A172 (cell line): ENCODE measurements at places on chromosomes 6 and 20. TPM values are rescaled to one million over a fixed set of nuclear protein-coding genes. Genes with fewer than 3 reads are reported as not detected.
A peak's percentile ranks its signal among the peaks of the same experiment; 100 is the strongest.

GRCh38 chr6:88982720-88983119, 19.3 kb upstream of the RNGTT start:
- peak; percentile 64 for DNase-seq

- peak; percentile 31 for DNase-seq
Measured at GRCh38 chr6:106370639-106371038, 10.1 kb downstream of the CRYBG1 start.

DNA sequence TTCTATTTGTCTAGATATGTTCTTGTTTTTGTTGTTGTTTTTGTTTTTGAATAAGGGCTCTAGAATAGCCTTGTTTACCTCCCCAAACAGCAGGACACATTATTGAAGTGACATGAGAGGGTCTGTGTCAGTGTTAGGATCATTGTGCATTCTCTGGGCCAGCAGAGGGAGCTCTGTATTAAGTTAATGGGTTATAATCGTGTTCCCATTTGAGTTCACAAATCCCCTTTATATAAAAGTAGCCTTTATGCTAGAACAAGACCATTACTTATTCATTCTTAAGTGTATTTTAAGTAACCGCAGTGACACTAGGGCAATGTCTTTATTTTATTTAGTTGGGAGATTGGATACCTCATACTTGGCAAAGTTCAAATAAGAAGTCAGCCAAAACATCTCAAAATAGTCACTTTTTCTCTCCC, 44.8 kb downstream of the STK4 start:
- peak; percentile 67 for DNase-seq

DNA sequence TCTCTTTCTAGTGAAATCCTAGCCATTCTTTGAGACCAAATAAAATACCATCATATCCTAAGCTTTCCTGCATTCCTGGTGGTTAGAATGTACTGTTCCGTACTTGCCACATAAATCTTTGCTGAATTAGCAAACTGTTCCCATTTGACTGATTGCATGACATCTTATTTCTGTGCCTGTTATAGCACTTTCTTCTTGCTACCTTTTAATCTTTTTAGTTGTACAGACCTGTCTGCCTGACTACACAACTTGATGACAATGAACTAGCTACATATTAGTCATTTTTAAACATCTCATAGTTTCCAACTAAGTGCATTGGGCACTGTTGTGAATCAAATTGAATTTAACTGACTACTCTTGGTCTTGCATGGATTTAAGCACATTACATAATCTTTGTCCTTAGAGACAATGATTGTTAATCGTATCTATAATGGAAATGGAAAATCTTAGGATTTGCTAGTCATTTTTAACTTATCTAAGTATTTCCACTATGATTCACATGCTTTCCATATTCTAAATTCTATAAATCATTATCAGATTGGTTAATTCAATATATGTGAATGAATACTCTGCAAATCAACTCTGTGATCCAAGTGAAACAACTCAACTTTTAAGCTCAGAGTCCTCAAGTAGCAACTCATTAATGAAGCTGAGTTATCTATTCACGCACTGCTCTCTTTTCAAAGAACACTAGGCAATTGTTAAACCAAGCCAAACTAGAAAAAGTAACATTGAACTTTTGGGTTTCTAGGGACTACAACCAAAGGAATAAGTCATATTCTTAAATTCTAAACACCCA, 109.0 kb downstream of the TNFRSF21 start:
- no peak for DNase-seq

- DNase-seq, result no peak
Measured at GRCh38 chr6:169371344-169372127, 117.9 kb upstream of the THBS2 start.

- no peak for DNase-seq
Measured at GRCh38 chr20:4012589-4012988, 2.8 kb downstream of the RNF24 start.

DNA sequence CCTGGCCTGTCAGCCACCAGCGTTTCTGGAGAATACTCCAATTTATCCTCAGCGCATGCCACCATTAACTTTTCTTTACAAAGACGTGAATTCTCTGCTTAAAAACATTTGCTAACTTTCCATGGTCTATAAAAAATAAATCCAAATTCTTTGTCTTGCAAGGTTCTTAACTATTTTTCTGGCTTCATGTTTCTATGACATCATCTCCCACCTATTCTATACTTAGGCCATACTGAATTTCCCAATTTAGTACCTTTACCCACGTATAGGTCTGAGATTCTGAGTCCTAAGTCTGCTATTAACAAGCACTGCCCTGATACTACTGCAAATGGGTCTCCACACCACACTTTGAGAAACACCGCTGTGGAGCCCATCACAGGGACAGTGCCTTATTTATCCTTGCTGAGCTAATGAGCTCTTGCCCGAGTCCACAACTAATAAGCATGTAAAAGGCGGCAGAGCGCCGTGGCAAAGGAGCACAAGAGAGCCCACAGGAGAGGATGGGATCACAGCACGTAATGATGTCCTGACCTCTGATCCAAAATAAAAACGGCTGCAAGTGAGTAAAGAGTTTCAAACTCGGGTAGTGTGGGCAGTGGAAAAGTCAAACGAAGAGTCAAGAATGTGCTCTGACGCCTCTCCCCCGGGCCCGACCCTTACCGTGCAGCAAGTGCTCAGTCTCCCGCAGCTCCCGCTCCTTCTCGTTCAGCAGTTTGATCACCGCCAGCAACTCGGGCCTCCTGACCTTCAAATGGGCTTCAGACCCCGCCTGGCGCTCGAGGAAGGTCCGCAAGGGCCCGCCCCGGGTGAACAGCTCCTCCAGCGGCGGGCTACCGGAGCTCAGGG, 519 bp downstream of the MTRF1L start:
- peak; percentile 17 for DNase-seq

DNA sequence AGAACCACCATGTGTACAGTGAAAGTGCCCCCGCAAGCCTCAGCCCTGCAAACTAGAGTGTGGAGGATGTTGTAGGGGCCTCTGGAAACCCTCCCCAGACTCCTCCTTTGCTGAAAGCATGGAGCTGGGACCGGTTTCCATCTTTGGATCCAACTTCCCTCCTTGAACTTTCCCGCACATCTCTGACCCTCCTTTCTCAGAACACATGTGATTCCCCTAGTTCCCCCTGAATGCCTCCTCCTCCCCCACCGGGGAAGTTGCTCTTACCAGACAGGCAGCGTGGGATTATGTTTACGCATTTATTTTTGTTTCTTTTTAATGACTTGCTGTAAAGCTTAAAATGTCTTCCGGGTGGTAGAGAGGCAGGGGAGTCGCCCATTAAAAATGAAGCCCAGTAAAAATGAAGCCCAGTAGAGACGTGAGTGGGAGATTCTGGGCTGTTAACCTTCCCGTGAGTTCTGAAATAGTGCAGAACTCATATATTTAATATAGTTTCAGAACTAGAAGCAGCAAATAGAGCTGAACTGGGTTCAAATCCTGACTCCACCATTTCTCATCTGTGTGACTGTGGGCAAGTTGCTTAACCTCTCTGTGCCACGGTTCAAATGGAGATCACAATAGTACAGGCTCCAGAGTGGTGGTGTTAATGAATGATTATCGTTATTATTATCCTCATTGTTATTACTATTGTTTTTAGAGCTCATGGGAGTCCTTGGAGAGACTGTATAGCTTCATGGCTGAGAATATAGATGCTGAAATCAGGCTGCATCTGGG, 8.0 kb upstream of the PTPN1 start:
- DNase-seq, result no peak

GRCh38 chr20:7123457-7123856, 356.0 kb downstream of the BMP2 start:
- DNase-seq, result no peak

GRCh38 chr6:166626177-166627032, 646 bp downstream of the RPS6KA2 start:
- DNase-seq, result no peak

DNA sequence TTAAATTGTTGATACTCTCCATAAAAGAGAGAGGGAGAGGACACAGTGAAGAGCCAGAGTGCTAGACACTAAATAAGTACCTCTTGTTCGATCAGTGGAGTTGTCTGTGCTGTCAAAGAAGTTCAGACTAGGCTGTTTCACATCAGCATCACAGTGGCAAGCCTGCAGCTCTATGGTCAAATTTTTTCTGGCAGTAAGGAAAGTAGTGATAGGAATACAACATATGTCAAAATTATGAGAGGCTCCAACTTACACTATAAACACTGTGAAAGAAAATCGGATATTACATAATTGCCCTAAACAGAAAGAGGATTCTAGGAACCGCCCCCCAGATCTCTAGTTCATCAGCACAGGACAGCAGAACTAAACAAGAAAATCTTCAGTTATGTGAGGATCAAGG, 23.1 kb downstream of the DNAH8 start:
- no peak for DNase-seq

- DNase-seq, result peak; percentile 78
Measured at GRCh38 chr6:73032586-73032985, 192.7 kb downstream of the KHDC1L start.

DNA sequence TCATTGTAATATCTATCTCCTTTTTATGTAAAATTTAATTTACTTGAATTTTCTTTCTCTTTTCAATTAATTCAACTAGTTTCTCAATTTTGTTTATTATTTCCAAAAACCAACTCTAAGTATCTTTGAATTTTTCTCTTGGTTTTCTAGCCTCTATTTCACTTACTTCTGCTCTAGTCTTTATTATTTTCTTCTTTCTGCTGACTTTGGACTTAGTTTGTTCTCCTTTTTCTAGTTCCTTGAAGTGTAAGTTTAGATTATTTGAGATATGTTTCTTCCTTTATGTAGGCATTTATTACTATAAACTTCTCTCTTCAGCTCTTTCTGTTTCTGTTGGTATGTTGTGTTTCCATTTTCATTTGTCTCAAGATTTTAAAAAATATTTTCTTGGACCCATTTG, 70.8 kb downstream of the TNFAIP3 start:
- DNase-seq, result no peak

DNA sequence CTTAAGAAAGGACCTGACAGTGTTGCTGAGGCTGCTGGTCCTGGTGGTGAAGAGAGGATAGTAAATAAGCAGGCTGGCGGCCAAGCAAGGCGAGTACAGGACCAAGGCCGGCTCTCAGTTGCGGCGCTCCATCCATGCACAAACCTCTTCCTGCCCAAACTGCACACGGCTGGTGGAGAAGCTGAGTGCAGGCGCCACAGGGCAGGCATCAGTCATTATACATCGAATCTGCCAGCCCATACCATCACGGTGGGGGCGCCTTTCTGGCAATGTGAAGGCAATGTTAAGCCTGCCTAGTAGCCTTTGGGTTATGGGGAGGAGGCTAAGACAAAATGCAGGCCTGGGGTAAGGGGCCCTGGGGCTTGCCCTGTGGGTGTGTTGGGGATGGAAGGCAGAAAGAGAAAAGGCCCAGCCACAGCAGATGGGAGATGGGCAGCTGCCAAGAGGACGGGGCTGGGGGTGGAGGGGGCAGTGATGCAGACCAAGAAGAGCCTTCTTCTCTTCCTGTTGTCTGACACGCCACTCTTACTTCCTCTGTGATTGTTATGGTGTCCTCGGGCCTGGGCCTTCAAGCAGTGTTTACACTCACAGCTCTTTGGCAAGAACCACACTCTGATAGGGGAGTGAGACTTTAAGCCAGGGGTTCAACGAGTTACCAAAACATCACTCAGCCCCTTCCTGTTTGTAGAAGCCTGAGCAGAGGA, 20.3 kb upstream of the KCNK16 start:
- DNase-seq, result no peak

- peak; percentile 79 for DNase-seq
Measured at GRCh38 chr6:16322666-16323312, 84.4 kb downstream of the GMPR start.

- no peak for DNase-seq
Measured at GRCh38 chr6:70889270-70889669, 67.6 kb downstream of the B3GAT2 start.

- no peak for DNase-seq
Measured at GRCh38 chr6:111423960-111424846, 58.8 kb downstream of the REV3L start.

DNA sequence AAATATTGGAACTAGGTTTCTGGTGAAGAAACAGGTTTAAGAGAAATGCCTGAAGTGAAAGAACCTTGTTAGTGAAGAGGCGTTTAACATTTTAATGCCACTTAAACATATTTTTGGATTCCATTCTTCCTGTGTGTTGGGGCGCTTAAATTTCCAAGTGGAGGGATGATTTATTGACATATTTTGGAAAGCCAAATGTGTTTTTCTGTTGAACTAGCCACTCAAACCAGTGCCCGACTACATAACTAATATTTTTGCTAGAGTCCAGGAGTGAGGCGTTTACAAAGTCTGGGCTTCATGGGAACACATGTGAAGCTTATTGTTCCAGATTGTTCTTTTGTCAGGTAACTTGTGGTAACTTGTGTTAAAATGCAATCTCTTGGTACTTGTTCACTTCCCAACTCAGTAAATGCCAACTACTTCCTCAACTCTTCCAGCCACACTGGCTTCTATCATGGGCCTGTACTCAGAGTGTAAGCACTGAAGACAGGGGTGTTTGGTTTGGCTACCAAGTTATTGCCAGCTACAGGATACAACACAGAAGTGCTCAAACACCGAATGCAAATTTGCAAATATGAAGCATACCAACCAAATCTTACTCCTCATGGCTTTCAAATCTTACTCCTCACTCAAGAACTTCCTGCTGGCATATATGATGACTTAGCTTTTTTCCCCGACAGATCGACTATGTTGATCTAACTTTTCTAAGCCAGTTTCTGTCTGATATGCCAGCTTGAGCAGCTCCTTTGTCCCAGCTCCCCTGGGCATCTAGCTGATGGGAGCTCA, 2.0 kb upstream of the ZNFX1 start:
- DNase-seq, result no peak

- DNase-seq, result peak; percentile 53
Measured at GRCh38 chr20:37822141-37822601, 80.8 kb upstream of the VSTM2L start.

CLDN20 gene
- not detected in 2 replicates for total RNA-seq

TPMT gene
- total RNA-seq, result 15.4 and 17.9 TPM in 2 replicates

C2 gene
- total RNA-seq, result 0.69 TPM in 1 of 2 replicates, not detected in the other

THEMIS gene
- total RNA-seq, result 0.05 TPM in 1 of 2 replicates, not detected in the other

SLC32A1 gene
- total RNA-seq, result not detected in 2 replicates

TMEM217 gene
- 0.12 and 3.2 TPM in 2 replicates for total RNA-seq

LY6G6F gene
- not detected in 2 replicates for total RNA-seq

LCA5 gene
- 1.7 and 2.1 TPM in 2 replicates for total RNA-seq

SIM1 gene
- total RNA-seq, result not detected in 2 replicates

RNF39 gene
- total RNA-seq, result not detected in 2 replicates

VSTM2L gene
- total RNA-seq, result 0.24 and 1.4 TPM in 2 replicates

WFDC11 gene
- not detected in 2 replicates for total RNA-seq

EEF1A2 gene
- total RNA-seq, result 88.1 and 91.0 TPM in 2 replicates

SCRT2 gene
- not detected in 2 replicates for total RNA-seq

PSMG4 gene
- total RNA-seq, result 23.4 and 38.4 TPM in 2 replicates

ESR1 gene
- total RNA-seq, result 0.02 TPM in 1 of 2 replicates, not detected in the other

CENPW gene
- 37.8 and 59.6 TPM in 2 replicates for total RNA-seq

MAP7 gene
- 1.0 and 1.1 TPM in 2 replicates for total RNA-seq

PMEPA1 gene
- 10.5 and 12.3 TPM in 2 replicates for total RNA-seq
